ENCODE measurements at places on chromosomes 5 and 9.

DNA sequence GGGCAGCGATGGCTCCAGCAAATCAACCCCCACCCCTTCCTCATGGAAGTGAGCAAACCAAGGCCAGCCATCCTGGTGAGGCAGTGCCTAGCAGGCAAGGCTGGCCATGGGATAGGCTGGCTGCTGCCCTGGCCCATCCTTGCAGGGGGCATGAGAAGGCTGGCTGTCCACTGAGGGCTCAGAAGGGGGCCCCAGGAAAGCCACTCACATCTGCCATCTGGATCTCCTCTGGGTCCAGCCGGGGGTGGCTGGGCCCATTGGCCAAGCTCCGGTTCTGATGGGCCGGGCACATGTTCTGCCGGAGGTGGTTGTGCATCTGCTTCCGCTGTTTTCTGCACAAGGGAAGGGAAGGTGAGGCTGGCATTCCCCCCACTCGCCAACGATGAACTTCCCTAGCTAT, 57.1 kb downstream of the PSD2 start:
- no peak for DNase-seq

- no peak for DNase-seq
Observed at GRCh38 chr5:154538492-154538891, 60.5 kb upstream of the HAND1 start.

DNA sequence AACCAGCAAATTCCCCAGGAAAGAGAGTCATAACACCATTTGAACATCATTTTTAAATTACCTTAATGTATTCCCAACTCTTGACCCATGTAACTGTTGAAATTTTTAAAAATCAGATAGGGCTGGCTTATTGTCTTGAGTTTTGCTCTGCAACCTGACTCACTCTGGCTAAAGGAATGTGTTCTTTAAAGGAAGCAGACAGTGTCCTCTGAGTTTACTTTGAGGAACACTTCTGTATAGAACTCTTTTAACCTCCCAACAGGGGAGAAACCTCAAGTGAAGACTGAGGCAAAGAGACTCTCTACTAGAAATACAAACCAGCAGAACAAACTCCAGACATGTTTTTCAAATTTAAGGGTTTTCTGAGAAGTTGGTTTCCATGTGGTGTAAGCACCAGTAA, 248.9 kb downstream of the CWC27 start:
- no peak for DNase-seq

- no peak for DNase-seq
Observed at GRCh38 chr5:54732108-54732507, 214.5 kb downstream of the SNX18 start.

GRCh38 chr5:155595791-155596190, 582.2 kb downstream of the KIF4B start:
- DNase-seq: no peak

DNA sequence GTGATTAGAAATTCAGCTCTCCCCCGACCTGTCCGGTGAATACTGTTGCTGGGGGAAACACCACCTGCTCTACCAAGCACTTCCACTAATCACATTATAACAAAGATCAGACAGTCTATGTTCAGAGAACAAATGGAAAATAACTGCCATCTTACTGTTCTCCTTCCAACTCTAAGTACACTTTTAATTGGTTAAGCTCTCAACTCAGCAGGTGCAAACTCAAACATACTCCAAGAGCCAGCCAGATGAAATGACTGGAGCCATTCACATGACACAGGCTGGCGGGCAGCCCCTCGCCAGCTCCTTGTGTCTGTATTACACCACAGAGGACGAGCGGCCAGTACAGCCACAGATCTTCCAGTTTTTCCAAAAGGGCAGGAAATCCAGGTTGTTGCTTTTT, 16.1 kb downstream of the LIFR start:
- no peak for DNase-seq

GRCh38 chr5:76371960-76372322, 31.1 kb upstream of the IQGAP2 start:
- no peak for DNase-seq

- no peak for DNase-seq
Observed at GRCh38 chr5:40507095-40507494, 172.6 kb upstream of the PTGER4 start.

DNA sequence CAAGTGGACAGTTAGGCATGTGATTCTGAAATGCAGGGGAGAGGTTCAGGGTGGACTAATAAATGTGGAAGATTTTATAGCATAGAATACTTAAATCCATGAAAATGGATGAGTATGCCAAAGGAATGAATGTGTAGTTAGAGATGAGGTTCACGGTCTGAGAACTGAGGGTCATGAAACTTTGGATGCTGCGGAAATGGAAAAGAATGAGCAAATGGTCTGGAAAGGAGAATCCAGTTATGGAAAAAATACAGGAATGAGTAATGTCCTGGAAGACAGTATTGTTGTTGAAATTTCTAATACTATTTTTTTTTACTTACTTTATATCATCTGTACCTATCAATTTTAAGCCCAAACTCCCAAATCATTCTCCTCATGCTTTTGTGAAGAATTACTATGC, 2369.4 kb downstream of the MAT2B start:
- DNase-seq: no peak

GRCh38 chr9:84940294-84940693, 270.8 kb downstream of the NTRK2 start:
- no peak for DNase-seq

GRCh38 chr9:38423973-38424843, at the start of gene IGFBPL1:
IGFBPL1 (minus strand) TSS chr9:38424454; CDS start chr9:38424424, 30 bp downstream.
- no peak for DNase-seq

DNA sequence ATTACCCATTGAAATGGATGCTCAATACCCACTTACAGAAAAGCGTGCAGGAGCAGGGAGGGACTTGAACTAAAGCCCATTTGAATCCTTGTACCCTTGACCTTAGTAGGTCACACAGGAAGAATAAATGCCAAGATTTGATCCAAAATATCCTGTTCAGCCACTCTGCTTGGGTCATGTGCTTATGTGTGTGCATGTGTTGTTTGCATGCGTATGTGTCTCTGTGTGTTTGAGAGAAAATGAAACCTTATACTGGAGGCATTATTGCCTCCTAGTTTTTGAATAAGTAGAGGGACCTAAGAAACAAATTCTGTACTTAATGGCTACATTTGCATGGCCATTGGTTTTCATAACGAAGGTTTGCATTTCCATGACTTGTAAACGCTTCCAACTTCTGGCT, 63.4 kb upstream of the TRIM32 start:
- no peak for DNase-seq

GRCh38 chr9:134738869-134739659, 97.5 kb downstream of the COL5A1 start:
- peak; percentile 8 for DNase-seq

DNA sequence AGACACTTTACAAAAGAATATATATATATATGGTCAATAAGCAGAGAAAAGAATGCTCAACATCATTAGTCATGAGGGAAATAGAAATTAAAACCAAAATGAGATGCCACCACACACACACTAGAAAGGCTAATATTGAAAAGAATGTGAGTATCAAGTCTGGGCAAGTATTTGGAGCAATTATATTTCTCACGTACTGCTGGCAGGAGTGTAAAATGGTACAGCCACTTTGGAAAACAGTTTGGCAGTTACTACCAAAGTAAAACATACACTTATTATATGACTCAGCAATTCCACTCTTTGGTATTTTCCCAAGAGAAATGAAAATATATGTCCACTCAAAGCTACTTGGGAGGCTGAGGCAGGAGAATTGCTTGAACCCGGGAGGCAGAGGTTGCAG, 29.8 kb downstream of the NEUROG1 start:
- no peak for DNase-seq

- DNase-seq: no peak
Observed at GRCh38 chr5:75057561-75057960, 5.2 kb upstream of the GCNT4 start.

GRCh38 chr9:136937186-136938001, 7.1 kb downstream of the FBXW5 start:
- DNase-seq: no peak

DNA sequence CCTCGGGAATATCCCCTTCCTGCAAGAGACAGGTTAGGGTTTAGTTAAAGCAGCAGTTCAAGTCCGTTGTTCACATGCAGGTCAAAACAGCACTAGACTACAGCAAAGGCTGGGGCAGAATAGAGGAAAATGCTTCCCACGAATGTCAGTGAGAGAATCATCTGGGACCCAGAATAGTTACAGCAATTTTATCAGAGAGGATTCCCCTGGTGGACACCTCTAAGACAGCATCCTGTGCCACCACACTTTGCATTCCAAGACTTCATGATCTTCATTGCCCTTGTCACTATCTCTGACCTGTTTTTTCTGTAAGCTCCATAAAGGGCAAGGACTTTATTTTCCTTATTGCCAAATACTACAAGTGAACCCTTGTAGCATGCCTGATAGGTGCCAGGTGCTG, 12.9 kb downstream of the GRXCR2 start:
- no peak for DNase-seq

- DNase-seq: no peak
Observed at GRCh38 chr9:136052991-136053756, 41.9 kb downstream of the NACC2 start.

- DNase-seq: no peak
Observed at GRCh38 chr9:116423149-116423548, 264.0 kb upstream of the TRIM32 start.

DNA sequence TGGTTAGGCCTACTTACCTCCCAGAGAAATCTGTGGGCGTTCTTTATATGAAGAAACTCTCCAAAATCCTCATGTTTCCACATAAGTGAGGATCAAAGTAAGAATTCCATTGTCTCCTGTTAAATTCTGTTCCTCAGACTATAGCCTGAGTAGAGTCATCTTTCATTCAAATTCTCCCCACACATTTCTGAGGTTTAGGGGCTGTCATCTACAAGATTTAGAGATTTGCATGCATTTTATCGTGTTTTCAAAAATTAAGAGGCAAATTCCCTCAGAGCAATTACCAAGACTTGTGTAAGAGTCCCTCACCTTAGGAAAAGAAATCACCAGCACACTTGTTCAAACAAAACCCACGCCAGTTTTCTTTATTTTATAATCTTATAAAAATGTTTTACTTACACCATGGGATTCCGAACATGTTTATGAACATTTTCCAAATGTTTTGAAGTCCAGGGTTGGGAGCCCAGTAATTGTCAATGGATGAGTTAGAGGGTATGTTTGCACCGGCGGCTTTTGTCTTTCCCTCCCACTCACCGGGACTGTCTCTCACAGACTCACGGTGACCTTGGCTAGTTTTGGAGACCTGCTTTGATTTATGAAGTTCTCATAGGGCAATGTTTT, 367.6 kb downstream of the ENC1 start:
- no peak for DNase-seq

DNA sequence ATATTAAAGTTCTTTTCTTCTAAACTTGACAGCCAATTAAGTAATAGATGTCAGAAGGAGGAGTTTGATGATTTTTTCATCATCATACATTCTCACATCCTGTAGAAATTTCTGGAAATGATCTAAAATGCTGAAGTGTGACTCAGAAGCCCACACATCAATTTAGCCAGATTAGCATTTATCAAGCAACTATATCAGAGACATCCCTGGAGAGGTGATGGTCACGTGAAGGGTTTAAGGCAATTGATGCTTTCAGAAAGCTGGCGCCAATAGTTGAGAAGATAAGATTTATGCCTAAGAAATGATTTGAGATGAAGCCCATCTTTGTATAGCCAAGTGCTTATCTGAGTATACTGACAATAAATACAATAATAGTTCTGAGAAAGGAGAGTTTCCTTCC, 162.9 kb upstream of the RORB start:
- no peak for DNase-seq

GRCh38 chr9:36798350-36799065, 225.8 kb downstream of the MELK start:
- DNase-seq: no peak

GRCh38 chr9:85981369-85981768, 40.4 kb downstream of the NAA35 start:
- no peak for DNase-seq

DNA sequence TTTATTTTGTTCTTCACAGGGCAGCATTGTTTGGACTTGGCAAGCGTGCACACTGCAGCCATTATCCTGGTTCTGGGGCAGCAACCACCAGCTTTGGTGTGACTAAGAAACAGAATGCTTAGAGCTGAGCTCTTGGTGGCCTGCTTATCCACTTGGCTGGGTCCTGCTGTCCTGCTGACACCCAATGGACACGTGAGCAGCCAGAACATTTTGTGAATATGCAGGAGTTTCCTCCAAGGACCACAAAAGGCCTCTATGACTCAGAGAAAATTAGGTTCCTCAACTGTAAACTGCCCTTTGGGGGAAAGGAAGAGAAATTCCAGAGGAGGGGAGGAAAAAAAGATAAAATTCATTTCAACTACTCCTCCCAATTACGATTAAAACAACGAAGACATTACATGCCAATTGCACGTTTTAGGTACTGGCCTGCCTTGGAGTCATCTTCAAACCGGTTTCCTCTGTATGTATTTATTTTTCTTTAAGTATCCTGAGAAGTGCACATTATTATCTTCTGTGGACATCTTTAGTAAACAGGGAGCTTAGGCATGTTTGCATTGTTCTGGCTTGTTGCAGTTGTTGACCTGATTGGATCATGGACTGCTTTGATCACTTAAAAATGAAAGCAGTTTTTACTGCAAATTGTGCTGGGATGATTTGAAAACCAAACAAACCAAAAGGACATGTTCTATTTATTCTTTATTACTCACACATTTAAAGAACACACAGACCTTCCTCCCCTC, 82.3 kb upstream of the TLE4 start:
- no peak for DNase-seq

GRCh38 chr9:19026375-19026774, 6.6 kb downstream of the SAXO1 start:
- DNase-seq: no peak

- no peak for DNase-seq
Observed at GRCh38 chr5:4044881-4045280, 449.2 kb downstream of the IRX1 start.

DNA sequence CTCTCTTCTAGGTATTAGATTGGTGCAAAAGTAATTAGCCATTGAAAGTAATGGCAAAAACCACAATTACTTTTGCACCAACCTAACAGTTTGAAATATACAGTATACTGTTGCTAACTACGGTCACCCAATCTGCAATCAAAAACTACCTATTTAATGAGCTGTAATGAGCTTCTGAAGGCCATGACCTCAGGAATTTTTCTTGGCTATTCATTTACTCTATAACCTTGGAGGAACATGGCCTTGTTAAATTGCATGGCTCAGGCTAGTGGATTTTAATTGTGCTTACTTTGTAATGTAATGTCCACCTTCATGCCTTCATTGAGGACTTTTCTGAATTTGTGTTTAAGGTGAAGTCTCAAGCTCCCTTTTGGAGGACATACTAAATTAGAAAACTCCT, 24.7 kb downstream of the DNAH5 start:
- no peak for DNase-seq

GRCh38 chr9:108345826-108346225, 510.0 kb downstream of the ACTL7B start:
- no peak for DNase-seq

DNA sequence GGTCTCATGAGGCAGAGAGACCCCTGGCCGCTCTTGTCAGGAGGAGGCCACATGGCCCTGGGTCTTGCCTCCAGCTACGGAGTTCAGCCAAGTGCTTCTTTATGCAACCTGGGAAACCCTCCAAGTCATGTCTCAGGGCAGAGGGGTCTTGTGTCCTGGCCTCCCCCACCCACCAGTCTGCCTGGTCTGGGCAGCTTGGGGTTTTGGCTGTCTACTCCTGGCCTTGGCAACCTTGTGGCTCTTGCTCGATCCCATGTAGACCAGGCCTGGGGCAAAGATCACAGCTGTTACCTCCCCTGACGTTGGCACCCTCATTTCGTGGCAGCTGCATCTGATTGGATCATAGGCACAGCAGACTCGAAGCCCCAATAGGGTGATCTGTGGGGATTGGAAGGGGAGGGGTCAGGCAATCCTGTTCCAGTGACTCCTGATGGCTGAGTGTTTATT, 28.4 kb downstream of the JADE2 start:
- no peak for DNase-seq
